ENCODE measurements at places on chromosomes 7 and 10.

DNA sequence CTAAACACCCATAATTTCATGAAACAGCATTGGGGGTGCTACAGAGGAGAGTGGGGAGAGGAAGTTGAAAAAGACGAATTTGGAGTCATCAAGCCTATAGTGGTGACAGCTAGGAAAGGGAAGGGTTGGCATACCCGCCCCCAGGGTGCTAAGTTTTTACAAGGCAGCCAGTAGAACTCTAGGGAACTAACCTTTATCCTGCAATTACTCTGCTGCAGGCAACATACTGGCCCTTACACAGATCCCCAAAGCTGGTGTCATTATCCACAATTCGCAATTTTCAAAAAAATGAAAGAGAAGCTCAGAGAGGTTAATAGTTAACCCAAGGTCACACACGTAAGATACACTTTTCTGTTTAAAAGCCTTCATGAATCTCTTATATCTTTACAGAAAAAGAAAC, 14.2 kb upstream of the SLC35B4 start:
- DNase-seq = no peak

GRCh38 chr7:26346611-26347203, 55.0 kb downstream of the SNX10 start:
- DNase-seq = no peak

DNA sequence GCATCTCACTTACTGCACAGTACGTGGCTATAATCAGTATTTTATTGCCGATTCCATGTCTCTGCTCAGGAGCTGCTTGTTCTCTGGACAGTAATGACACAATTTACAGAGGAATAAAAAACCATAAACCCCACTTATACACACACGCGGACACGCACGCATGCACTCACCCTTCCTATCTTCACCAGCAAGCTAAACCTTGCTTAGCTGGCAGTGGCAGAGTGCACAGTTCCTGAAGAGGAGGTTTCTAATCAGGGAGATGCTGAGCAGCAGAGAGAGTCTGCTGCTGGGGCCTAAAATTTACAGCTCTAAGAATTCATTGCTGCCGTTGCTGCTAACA, 66.3 kb downstream of the SND1 start:
- DNase-seq = no peak

GRCh38 chr7:133560900-133561299, 308.0 kb downstream of the EXOC4 start:
- no peak for DNase-seq

- no peak for DNase-seq
Observed at GRCh38 chr7:94095316-94096009, 91.3 kb upstream of the BET1 start.

DNA sequence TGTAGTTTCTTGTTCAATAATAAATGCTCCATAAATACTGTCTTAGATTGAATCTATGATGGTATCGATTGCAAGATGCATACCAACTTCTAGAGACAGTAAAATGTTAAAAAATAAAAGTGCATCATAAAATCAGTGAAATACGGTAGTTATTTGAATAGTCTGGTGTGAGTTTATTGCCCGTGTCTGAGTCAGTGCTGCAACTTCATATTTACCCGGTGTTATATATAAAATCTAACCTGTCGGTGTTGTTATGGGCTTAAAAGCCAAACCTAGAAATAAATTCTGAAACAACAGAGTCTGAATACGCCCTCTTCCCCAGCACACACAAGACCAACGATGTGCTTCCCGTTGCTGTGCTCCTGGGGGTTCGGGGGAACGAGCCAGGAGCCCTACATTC, 16.3 kb downstream of the MACROH2A2 start:
- DNase-seq = no peak

- DNase-seq = no peak
Observed at GRCh38 chr7:92874567-92874966, 38.2 kb upstream of the CDK6 start.

- no peak for DNase-seq
Observed at GRCh38 chr10:110686047-110686446, 41.9 kb downstream of the RBM20 start.

DNA sequence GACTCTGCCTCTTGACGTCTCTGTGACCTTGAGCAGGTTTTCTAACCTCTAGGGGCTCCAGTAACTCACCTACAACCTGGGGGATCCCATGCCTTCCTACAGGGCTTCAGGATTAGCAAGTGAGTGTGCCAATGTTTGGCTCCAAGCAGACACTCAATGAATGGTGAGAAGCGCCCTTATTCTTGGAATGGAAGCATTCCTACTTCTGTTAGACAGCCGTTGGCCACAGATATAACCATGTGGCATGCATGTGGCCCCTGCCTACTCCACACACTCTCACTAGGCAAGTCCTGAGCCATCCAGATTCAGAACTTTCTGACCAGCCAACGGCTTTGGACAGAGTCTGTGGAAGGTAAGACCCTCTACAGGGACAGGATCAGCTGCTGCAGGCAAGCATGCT, 108.9 kb upstream of the LYZL2 start:
- DNase-seq = no peak

GRCh38 chr7:118053353-118053752, 130.6 kb upstream of the LSM8 start:
- DNase-seq = no peak

DNA sequence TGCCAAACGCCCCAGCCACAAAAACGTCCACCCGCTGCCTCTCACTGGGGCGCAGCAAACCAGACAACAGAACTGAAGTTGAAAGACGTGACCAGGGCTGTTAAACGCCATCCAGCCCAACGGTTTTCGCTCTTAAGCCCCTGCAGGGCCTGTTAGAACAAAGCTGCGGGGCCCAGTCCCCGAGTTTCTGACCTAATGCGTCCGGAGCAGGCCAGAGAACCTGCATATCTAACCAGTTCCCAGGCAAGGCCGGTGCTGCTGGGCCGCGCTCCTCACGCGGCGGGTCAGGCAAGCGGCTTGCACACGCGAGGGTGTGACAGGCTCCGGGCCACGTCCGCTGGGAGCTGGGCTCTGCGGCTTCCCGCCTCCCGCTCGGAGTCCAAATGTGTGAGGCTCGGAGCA, 87.0 kb downstream of the PTPRN2 start:
- DNase-seq = no peak

DNA sequence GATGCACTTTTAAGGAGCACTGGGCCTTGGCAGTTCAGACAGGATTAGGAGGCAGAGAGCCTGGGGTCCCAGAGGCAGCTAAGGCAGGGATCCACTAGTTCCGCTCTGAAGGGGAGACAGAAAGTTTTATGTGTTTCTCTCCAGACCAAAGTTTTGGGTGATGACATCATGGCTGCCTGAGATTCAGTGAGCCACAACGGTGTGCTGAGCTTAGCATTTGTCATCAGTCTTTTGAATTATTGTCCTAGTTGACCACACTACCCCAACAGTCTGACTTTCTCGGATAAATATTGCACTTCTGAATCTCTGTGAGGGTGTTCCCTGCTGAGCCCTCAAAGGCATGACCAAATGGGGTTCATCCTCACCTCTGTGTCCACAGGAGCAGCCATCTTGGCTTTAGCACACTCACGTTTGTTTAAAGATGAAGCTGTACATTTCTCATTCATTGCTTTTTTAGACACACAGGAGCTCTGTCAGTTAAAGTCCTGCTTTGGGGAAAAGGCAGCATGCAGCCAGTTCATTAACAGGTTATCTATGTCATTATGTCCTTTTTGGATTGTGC, 297.7 kb upstream of the LRGUK start:
- no peak for DNase-seq

- no peak for DNase-seq
Observed at GRCh38 chr7:69129524-69129923, 468.8 kb upstream of the AUTS2 start.

- no peak for DNase-seq
Observed at GRCh38 chr7:16916738-16917137, 35.0 kb upstream of the AGR3 start.

DNA sequence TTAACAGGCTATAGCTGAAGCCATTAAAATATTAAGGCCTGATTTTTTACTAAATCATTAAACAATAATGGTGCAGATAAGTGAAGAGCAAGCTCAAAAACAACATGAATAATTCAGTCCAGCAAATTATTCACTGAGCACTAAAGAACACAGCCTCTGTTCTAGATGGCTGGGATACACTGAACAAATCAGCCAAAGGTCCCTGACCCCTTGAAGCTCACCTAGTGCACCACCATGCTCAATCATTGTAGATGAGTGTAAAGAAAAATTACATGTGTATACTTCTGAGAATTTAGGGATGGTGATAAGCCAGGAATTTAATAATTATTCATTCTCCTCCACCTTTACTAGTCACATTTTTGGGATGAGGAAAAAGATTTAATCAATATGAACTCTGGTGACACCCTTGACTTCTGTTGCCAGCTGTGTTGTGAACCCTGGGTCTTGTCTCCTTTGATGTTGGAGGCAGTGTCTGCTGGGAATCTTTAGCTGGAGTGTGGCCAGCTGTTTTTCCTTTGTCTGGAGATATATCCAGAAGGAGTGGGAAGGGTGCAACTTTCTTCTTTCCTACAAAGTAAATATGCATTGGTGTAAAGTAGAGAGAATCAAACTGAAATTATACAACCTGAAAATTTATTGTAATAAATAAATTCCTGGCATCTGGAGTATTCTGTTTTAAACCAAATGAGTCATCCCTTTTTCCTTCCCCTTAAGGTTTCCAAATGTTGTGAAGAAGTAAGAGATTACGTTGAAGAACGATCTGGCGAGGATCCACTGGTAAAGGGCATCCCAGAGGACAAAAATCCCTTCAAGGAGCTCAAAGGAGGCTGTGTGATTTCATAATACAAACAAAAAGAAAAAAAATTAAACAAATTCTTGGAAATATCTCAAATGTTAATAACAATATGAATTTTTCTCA, 4.0 kb downstream of the GNGT1 start:
- DNase-seq = no peak

DNA sequence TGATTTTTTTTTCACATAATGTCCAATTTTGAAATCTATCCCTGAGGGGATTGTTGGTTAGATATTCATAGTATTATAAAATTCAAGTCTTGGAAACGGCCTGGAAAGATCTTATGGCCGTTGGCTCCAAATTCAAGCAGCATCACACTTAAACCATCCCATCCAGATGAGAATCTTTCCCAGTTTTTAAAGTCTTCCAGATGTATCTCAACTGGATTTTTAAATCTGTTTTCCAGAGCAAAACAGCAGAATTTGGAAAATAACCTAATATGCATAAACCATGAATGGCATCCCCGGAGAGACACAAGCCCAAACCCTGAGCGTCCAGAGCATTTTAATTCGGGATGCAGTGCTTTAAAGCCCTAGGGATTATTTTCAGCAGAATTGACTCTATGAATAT, 208.2 kb upstream of the PRKCQ start:
- no peak for DNase-seq

DNA sequence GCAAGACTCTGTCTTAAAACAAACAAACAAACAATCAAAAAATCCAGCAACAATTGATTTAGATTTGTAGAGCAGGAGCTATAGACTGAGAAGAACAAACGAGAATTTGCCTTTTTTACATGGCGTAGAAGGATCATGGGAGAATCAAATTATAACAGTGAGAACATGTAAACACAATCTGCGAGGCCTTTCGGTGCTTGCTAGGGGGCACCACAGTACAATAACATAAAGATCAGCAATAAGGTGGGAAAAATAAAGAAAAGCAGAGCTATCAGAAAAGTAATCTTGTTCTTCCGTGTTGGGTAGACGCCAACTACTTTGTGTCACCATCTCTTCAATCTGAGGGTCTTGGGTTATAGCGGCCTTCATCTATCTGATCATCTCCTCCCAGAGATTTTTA, 82.2 kb downstream of the NOD1 start:
- DNase-seq = no peak

- no peak for DNase-seq
Observed at GRCh38 chr7:4800487-4800886, 25.1 kb downstream of the AP5Z1 start.

- peak; percentile 94 for DNase-seq
Observed at GRCh38 chr7:107563775-107564552, at the start of the genes COG5 and DUS4L. COG5 (minus strand) TSS chr7:107563920; CDS start chr7:107563896, 24 bp downstream. DUS4L (plus strand) TSS chr7:107563971; CDS start chr7:107567071, 3,100 bp downstream.

DNA sequence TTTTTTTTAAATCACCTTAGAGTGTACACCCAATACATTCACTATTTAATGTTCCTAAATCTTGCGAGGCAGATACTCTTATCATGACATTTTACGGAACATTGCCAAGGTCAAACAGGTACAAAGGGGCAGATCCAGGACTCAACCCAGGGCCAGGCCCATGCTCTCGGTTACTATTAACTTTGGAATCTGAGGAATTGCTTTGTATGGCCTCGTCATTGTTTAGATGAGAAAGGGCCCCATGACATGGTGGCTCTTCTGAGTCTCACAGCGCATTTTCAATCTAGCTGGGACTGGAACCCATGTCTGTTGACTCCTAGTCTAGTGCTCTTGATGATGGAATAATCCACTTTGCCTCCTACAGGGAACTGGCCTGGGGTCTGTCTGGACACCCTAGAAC, 59.1 kb downstream of the GATA3 start:
- no peak for DNase-seq

DNA sequence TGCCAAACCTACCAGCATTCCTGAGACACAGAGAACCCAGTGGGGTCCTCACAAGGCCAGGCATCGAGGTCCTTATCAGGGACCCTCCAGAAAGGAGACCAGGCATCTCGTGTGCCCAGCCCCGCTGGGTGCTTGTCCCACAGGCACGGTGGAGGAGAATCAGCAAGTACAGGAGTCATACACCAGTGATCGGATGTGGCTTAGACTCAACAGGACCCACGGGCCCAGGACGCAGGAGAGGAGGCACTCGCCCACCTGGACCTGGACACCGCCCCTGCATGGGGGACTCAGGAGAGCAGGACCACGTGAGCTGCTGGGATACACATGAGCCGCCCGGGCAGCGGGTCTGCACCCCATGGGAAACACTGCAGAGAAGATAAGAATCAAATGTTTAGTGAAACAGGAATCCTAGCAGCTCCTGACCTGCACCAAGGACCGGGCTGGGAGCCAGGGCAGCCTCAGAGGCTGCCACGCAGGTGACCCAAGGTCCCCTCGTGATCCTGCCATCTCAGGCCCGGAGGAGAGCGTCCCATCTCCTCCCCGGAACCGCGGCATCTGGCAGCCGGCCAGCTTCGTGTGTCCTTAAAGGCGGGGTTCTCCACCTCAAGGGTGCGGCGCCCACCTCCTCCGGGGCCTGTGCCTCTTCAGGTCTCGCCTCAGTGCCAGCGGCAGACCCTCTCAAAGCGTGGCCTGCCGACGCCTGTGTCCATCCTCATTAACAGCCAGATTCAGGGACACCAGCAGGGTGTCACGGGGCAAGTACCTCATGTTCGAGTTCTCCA, 59.2 kb downstream of the FOXL3 start:
- no peak for DNase-seq

- no peak for DNase-seq
Observed at GRCh38 chr7:83439026-83439425, 209.9 kb downstream of the SEMA3E start.

DNA sequence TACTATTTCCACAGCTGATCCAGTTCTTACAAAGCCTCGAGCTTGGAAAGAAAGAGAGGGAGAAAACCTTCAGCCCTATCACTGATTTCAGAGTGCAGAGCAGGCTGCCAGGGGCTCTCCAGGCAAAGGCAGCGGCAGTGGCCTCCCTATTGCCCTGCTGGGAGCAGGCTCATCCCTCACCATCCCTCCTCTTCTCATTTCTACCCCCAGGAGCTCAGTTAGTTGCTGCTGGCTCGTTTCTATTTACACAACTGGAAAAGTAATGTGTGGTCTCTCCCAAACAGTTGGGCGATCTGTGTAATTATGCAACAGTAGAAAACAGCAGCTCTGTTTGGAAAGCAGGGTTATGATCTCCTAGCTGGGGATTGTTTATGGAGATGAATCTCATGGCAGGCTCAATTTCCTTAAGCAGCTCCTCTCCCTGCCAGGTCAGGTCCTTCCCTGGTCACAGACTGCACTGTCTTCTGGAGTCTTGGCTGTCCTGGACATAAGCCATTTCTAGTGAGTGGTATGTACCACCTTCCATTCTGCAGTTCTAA, 28.7 kb upstream of the TNS3 start:
- DNase-seq = no peak

- no peak for DNase-seq
Observed at GRCh38 chr7:131895541-131896164, 339.2 kb upstream of the PODXL start.

GRCh38 chr10:93876381-93876780, 17.4 kb upstream of the SLC35G1 start:
- DNase-seq = no peak

All from activated CD8-positive, alpha-beta memory T cell treated with anti-CD3 and anti-CD28 coated beads for 24 hours (primary cell).